ENCODE measurements at places on chromosomes 3 and 15.
A peak's percentile ranks its signal among the peaks of the same experiment; 100 is the strongest.

DNA sequence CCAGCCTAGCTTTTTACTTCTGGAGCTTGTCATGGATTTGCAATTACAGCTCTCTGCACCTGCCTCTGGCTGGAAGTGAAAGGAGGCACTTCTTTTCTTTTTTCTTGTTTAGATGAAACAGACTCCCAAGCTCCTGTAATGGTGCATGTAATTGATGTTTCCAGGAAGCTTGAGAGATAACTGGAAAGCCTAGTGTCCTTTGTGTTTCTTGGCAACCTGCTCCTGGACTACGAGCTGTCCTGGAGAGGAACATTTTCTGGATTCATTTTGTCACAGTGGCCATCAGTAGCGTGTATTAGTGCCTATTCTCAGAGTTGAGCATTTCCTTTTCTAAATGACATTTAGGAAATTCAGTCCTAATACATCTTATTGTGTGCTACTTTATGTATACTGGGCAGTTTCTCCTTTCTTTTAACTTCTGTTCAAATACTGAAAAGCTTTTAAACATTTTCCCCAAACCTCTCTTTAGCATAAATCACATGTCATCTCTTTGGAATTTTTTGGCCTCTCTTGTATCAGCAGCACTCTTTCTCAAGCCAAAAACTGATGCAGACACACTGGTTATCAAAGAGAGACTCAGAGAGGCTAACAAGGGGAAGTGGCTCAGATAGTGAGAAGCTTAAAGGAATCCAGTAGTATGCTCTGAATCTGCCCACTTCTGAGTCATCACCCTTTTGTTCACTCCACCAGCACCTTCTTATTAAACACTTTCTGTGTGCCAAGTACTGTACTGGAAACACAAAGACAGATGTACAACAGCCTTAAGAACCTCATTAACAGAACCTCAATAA is 62.6 kb upstream of the SLC2A2 start:
- peak; percentile 86 for DNase-seq

- DNase-seq = peak; percentile 57
These were observed 15.3 kb upstream of the PTPN23 start for GRCh38 chr3:47365213-47366153.

GRCh38 chr3:93904568-93904967 is 69.1 kb downstream of the PROS1 start:
- peak; percentile 63 for DNase-seq

- DNase-seq = no peak
These were observed 47.3 kb downstream of the SSUH2 start for GRCh38 chr3:8597219-8597853.
